Hepatic stellate cell (primary cell): ENCODE measurements at places on chromosomes 13 and 19.

DNA sequence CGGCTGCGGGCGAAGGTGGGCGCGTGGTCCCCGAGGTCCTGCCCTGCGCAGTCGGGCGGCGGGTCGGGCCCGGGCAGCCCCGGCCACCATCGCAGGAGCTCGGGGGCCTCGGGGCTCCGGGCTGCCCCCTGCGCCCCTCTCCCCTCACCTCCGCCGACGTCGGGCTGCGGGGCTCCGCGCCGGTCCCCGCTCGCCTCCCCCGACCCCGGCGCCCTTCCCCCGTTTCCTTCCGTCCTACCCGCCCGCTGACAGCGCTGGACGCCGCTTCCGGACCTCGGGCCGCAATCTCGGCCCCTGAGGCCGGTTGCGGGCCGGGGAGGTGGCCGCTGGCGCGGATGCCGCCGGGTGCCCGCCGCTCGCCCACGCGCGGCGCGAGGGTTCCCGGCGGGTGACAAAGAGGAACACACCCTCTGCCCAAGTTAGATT, 720 bp downstream of the FARP1 start:
- DNase-seq, result peak; percentile 36

DNA sequence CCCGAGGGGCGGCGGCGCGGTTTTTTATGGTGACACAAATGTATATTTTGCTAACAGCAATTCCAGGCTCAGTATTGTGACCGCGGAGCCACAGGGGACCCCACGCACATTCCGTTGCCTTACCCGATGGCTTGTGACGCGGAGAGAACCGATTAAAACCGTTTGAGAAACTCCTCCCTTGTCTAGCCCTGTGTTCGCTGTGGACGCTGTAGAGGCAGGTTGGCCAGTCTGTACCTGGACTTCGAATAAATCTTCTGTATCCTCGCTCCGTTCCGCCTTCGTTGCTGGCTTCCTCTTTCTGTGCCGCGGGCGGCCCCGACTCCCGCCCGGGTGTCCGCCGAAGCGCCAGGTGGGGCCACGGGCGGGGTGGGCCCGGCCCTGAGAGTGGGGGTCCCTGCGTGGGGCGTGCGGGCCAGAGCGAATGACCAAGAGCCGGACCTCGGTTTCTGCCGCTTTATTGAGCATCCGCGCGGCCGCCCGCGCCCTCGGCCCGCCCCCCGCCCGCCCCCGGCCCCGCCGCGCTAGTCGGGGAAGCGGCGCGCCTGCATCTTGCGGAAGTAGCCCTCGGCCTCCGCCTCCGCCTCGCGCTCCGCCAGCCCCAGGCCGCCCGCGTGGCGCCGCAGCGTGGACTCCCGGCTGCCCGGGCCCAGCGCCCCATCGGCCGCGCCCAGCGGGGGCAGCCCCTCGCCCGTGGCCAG, 9.6 kb downstream of the PLPPR3 start:
- no peak for DNase-seq

GRCh38 chr19:32254509-32254890, 90.9 kb upstream of the ZNF507 start:
- DNase-seq, result no peak

DNA sequence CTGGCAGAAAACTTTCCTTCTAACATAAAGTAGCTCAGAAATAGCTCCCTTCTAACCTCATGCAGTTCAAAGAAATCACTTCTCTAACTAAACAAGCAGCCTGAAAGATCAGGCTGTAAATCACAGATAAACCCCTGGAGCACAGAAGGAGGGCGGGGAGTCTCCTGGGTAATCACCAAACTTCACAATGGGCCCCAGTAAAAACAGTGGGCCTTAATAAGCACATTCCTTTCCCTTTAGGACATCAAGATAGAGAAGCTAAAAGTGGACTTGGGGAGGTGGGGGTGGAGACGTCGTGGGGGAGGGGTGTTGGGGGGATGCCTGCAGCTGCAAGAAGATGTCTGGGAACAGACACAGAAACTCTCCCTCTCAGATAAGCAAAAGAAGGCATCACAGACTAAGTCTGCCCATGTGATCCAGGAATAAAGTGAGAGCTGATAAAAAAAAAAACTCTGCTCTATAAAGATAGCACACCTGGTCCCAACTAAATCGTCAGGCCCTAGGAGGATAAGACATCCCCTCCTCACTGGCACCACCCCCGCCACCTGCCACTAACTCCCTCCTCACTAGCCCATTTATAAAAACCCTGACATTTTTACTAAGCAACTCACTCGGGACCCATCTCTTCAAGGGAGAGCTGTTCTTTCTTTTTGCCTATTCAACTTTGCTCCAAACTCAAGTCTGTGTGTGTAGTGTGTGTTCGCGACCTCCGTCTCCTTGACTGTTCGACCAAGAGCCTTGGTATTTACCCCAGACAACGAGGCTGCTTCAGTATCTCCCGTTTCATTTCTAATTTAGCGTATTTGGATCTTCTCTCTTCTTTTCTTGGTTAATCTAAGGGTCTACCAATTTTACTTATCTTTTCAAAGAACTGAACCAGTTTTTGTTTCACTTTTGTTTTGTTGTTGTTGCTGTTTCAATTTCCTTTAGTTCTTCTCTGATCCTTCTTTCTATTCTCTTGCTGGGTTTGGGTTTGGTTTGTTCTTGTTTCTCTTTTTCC, 31.7 kb downstream of the DNAJC15 start:
- peak; percentile 41 for DNase-seq

GRCh38 chr13:46871557-46871956, 25.3 kb downstream of the HTR2A start:
- no peak for DNase-seq

DNA sequence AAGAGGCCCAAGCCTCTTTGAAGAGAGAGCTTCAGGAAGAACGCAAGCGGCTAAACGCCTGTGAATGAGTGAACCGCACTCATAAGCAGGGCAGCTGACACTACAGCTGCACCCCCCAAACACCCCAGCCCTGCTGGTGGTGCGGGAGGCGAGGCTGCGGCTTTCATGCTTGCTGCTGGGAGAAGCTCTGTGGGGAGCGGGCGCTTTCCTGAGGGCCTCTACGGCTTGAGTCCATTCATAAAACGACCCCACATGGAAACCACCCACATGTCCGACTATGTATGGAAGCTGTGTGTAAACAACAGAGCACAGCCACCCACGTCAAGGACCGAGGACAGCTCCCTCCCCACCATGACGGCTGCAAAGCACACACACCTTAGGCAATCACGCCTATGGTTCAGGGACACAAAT, 5.5 kb downstream of the AP3D1 start:
- no peak for DNase-seq

- peak; percentile 14 for DNase-seq
Observed at GRCh38 chr19:30784850-30785457, 412.8 kb downstream of the ZNF536 start.

DNA sequence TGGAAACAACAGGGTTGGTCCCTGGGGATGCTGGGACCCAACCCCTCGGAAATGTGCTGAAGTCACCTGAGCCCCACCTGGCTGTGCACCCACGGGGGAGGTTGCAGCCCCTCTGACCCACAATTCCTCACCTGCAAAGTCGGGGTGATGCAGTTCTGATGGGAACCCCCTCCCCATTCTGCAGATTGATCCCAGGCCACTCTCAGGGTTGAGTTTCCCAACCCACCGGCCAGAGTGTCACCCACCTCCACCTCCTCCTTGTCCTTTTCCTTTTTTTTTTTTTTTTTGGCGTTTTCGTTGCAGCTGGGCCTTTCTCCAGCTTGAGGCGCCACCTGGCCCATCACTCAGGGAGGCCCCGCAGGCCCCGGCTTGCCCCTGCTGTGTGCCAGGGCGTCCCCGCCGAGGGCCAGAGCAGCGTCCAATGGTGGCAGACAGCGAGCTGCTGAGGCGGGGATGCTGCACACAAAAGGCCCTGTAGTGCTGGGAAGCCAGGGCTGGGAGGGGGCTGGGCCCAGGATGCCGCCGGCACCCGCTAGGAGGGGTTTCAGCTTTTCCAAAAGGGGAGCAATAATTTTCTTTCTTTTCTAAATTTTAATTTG, 4.6 kb downstream of the PIK3R2 start:
- DNase-seq, result no peak

DNA sequence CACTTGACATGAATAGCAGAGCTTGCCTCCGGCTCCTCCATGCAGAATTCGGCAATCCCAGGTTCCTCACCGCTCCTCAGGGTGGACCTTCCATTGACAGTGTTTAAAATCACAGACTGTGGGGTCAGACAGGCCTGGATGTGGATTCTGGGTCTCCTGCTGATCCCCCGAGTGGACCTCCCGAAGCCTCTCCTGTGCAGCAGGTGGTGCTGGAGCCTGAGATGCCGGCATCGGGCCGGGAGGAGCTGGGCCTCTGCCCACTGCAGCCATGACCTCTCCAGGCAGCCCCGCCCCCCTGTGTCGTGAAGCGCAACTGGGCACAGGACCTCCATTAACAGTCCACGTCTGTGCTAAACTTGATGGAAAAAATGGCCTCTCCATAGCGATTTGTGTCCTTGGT, 10.5 kb upstream of the CDC16 start:
- DNase-seq, result no peak

DNA sequence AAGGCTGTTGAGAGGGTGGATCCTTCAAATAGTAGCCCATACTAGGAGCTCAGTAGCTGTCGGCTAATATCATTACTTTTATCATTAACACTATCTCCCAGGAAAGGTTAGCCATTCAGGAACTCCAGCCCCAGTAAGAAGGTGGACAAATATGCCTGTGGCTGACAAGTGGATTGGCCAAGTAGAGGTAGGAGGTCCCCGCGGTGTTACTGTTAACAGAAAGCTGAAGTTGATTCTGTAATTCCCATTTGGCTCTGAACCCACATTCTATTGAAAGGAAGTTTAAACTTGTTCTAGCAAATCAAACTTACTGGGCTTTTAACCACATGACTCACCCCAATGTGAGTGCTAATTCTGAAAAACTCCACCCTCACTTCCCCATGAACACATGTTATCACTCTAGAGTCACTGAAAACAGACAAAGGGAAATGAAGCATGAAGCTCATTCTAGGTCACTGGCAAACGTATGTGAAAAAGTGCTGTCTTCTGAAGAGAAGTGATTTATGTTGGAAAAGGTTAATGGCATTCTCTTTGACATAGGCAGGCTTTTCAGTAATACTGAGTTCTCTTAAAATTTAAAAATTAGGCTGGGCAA, 273.5 kb downstream of the FGF14 start:
- DNase-seq, result no peak

- no peak for DNase-seq
Observed at GRCh38 chr13:23758798-23759527, 130.2 kb downstream of the MIPEP start.

DNA sequence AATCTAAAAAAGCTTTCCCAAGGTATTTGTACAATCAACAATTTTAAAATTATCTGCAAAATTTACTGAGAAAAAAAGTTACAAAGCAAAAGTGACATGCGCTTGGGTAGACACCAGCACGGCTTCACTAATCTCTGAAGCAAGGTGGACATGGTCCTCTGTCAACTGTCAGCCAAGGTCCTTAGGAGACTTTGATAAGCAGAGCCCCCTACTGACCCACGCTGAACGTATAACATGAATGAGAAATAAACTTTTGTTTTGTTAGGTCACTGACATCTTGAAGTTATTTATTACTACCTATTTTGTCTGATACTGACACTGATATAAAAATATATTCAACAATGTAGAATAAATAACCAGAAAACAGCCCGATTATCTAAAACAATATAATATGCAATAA, 100.7 kb upstream of the OBI1 start:
- DNase-seq, result no peak

GRCh38 chr13:40187841-40188591, 478.4 kb downstream of the FOXO1 start:
- no peak for DNase-seq

GRCh38 chr13:30867089-30867669, 38.9 kb upstream of the MEDAG start:
- DNase-seq, result no peak

DNA sequence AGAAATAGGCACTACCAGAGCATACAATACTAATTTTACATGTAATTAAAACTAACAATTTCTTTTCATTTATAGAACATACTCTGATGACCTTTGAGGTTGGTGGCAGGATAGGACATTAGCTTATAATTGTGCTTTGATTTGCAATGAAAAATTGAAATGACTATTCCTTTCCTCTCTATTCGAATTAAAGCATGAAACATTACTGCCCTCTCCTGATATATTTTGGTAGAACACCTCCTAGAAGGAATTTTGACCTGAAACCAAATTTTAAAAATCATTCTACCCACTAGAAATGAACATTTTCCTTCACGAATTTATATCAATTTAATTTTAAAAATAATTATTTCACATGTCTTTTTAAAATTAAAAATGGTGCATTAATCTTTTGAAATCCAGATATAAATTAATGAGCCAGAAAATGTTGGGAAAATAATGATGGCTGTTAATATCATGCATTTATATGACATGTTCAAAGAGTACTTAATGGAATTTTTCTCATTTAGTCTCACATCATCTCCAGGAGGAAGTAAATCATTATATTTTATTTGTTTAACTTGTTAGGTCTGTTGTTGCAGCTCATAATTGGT, 556.3 kb upstream of the ARGLU1 start:
- no peak for DNase-seq

GRCh38 chr19:58519087-58519354, 589 bp downstream of the ZBTB45 start:
- peak; percentile 92 for DNase-seq

DNA sequence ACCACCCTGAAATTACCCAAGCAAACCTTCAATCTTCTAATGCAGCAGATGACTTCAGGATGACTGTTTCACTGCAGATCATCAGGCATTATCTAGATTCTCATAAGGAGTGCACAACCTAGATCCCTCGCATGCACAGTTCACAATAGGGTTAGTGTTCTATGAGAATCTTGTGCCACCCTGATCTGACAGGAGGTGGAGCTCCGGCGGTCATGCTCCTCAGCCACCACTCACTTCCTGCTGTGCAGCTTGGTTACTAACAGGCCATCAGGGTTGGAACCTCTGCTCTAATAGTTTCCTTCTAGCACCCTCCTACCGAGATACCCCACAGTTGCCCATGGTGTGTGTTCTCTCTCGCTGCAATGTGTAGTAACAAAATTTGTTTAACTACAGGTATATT, 442.8 kb downstream of the FGF14 start:
- no peak for DNase-seq

- DNase-seq, result no peak
Observed at GRCh38 chr19:49938662-49939061, 9.4 kb upstream of the NUP62 start.

DNA sequence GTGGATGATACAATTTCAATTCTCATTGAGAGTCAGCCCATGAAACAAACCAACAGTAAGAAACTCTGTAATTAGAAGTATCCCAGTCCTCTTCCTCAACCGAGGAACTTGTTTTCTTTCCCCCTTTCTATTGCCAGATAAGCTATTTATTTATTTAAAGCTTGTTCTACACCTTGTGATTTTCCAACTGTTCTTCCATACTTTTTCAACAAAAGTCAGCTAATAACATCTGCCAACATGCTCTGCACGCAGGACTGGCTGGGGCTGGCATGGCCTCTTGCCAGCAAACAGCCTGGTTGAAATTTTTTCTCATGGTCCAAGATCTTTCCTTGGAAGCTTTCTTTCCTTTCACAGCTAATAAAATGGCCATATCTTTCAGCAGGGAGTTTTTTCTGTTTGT, 2.9 kb upstream of the IRS2 start:
- DNase-seq, result no peak

DNA sequence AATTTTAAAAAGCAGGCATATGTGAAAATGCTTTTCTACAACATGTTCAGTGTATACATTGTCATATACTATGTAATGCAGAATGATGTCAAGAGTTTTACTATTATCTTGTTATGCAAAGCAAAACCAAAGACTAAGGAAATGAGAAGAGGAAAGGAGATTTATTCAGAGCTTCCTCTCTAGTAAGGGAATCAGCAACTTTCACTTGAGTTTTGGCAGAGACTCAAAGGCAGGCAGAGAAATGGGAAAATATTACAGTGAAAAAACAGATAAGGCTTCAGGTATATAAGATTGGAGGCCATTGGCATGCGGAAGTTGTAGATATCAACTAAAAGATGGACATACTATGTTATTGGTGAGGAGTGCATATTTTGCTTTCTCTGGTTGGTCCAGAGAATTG, 512.0 kb upstream of the PCDH20 start:
- DNase-seq, result no peak
